ENCODE measurements at places on chromosomes 3 and 15.

GRCh38 chr3:47113669-47114365 is 50.1 kb downstream of the SETD2 start:
- peaks cover 9% of the 10 kb centered on the region for H3K36me3 ChIP-seq
- H3K4me3 ChIP-seq = no peak overlapping the region
- no peak overlapping the region for H3K27ac ChIP-seq
- H3K4me1 ChIP-seq = peaks cover 7% of the 10 kb centered on the region
- no peaks in the 10 kb centered on the region for H3K27me3 ChIP-seq
- DNase-seq = peak; percentile 0

DNA sequence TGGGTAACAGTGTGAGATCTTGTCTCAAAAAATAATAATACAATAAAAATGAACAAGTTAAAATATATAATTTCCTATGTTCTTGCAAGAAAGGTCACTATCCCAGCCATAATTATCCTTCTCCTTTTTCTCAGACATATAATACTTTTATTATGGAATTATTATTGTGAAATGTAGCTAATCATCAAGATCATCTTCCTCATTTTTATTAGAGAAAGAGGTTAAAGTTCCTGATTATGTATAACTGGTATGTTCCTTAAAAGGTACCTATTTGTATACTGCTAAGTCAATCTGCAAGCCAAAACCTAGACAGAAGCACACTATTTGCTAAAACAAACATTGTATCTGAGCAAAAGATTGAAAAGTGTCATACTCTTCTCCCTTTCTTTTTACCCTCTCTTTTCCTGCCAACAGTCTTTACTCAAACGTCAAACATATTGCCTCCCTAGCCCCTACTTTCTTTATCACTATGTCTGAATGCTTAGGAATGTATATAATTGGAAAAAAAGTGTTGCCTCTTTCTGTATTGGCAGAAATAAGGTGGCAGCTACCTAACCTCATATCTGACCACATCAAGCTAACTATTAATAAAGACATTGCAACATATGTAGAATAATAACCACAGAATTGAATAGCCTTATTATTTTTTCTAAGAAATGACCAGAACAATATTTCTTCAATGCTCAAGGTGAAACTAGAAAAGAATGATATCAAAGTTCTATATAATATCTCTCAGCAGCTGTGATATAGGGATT is 18.5 kb downstream of the SEC11A start:
- no peak overlapping the region for H3K4me3 ChIP-seq
- H3K4me1 ChIP-seq = no peaks in the 10 kb centered on the region
- no peaks in the 10 kb centered on the region for H3K27me3 ChIP-seq
- H3K36me3 ChIP-seq = no peaks in the 10 kb centered on the region

DNA sequence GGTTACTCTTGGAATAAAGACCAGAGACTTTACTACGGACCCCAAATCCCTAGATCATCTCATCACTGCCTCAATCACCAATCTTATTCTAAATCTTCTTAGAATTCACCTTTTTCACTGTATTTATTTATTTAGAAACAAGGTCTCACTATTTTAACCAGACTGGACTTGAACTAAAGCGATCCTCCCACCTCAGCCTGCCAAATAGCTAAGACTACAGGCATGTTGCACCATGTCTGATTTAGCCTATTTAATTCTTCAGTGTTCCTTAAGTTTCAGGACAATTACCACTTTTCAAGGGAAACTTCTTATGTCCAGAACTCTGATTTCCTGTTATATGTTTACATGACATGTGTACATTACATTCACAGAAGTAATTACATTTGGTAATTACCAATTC is 238.0 kb upstream of the COL8A1 start:
- no peaks in the 10 kb centered on the region for H3K27me3 ChIP-seq
- H3K36me3 ChIP-seq = no peaks in the 10 kb centered on the region
- no peak overlapping the region for H3K27ac ChIP-seq
- no peaks in the 10 kb centered on the region for H3K4me1 ChIP-seq

DNA sequence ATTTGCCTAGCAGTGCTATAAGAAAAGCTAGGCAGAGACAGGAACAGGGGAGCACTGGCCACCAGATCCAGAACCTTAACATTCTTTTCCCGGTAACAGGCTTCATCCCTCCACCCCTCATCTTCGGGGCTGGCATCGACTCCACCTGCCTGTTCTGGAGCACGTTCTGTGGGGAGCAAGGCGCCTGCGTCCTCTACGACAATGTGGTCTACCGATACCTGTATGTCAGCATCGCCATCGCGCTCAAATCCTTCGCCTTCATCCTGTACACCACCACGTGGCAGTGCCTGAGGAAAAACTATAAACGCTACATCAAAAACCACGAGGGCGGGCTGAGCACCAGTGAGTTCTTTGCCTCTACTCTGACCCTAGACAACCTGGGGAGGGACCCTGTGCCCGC is 231.0 kb upstream of the ST8SIA2 start:
- H3K4me3 ChIP-seq = no peak overlapping the region
- H3K4me1 ChIP-seq = no peaks in the 10 kb centered on the region
- H3K27me3 ChIP-seq = no peaks in the 10 kb centered on the region
- no peaks in the 10 kb centered on the region for H3K36me3 ChIP-seq
- no peak overlapping the region for H3K27ac ChIP-seq
- DNase-seq = no peak

DNA sequence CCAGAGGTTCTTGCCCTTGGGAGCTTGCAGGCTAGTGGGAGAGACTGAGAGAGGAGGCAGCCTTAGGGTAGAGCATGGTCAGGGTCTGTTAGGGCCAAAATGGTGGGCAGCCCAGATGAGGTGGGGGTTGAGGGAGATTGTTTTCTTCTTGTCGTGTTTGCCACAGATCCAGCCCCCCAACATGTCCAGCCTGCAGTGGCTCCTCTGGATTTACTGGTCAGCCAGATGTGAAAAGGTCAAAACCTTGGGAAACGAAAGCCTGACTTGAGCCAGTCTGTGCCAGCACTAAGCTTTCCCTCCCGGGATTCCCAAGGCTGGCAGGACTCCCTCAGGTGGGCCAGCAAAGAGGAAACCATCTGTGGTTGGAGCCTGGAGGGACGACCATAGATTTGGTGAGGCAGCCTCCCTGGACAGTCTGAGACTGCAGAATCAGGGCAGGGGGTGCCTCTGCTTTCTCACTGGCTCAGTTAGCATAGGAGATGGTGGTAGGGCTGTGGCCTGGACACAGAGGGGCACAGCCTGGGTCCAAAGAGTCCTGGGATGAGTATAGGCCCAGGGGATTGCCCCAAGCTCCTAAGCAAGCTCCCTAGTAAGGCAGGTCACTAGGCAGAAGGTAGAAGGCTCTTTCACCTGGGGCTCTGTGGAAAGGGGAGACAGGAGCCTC is 51.2 kb upstream of the PRR23C start:
- no peak overlapping the region for H3K27ac ChIP-seq
- no peaks in the 10 kb centered on the region for H3K36me3 ChIP-seq
- H3K4me1 ChIP-seq = no peaks in the 10 kb centered on the region
- no peak for DNase-seq
- peaks cover 4% of the 10 kb centered on the region for H3K27me3 ChIP-seq

DNA sequence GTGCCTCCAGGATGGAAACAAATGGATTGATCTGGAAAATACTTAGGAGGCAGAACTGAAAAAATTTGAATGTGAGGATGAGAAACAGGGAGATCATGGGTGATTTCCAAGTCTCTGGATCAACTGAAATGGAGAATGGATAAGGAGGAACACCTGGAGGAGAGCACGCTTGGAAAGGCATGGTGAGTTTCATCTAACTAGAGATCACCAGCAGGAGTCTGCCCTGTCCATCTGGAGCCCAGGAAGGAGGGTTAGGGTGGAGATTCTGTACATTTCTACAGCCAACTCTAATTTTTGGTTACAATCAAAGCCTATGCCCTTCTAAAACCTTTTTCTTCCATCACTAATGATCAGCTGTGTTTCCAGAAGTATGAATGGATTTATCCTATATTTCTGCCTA is 995.9 kb upstream of the CFAP20DC start:
- H3K27me3 ChIP-seq = no peaks in the 10 kb centered on the region
- no peaks in the 10 kb centered on the region for H3K4me1 ChIP-seq
- H3K27ac ChIP-seq = no peak overlapping the region
- no peak overlapping the region for H3K4me3 ChIP-seq
- no peak for DNase-seq

DNA sequence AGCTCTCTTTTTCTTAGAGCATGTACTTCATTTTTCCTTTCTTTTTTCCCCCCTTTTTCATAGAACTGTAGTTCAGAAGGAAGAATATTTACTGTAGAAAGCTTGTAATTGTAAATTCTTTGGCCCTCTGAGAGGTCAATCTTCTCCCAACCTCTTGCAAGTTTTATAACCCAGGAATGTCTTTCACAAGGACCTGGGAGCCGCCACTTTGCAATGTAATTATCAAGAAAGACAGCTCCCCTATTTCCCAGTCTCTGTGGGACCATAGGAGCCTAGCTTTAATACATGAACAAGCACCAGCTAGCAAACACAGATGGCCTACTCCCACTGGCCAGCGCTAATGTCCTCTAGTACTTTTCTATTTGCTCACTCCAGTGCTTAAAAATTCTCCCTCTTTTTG is 51.4 kb downstream of the NFKBIZ start:
- H3K4me1 ChIP-seq = no peaks in the 10 kb centered on the region
- DNase-seq = no peak

DNA sequence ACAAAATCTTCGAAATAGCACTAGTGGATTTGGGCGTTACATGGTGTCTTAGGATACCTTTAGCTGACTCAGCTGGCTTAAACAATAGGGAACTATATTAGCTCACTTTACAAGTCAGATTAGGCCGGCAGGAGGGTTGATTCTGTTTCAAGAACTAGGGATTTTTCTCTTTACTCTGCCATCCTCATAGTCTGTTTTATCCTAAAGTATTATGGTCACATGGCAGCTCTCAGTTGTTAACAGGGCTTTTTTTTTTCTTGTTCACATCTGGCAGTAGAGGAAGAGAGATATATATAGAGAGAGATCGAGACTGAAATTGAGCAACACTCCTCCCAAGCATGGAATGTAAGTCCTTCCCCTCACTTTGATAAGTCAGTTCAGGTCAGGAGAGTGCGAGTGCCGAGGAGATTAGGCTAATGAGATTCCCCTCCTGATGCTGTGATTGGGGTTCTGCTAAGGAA is 32.9 kb downstream of the CHP1 start:
- H3K4me1 ChIP-seq = peaks cover 7% of the 10 kb centered on the region
- H3K27me3 ChIP-seq = no peaks in the 10 kb centered on the region
- peak; percentile 26 for DNase-seq
- H3K27ac ChIP-seq = no peak overlapping the region

- DNase-seq = no peak
- no peaks in the 10 kb centered on the region for H3K4me1 ChIP-seq
- H3K27me3 ChIP-seq = no peaks in the 10 kb centered on the region
Observed at GRCh38 chr3:138782755-138783154, 52.0 kb downstream of the PIK3CB start.

- DNase-seq = no peak
- no peak overlapping the region for H3K4me3 ChIP-seq
- H3K4me1 ChIP-seq = no peaks in the 10 kb centered on the region
- H3K27me3 ChIP-seq = no peaks in the 10 kb centered on the region
- H3K36me3 ChIP-seq = no peaks in the 10 kb centered on the region
- H3K27ac ChIP-seq = no peak overlapping the region
Observed at GRCh38 chr15:45827275-45827674, 192.4 kb downstream of the SQOR start.

GRCh38 chr3:72257738-72258137 is 472.8 kb upstream of the PROK2 start:
- H3K4me1 ChIP-seq = no peaks in the 10 kb centered on the region
- no peaks in the 10 kb centered on the region for H3K27me3 ChIP-seq
- no peak overlapping the region for H3K27ac ChIP-seq
- H3K4me3 ChIP-seq = no peak overlapping the region

- H3K4me3 ChIP-seq = no peak overlapping the region
- H3K27ac ChIP-seq = no peak overlapping the region
- no peaks in the 10 kb centered on the region for H3K36me3 ChIP-seq
- no peaks in the 10 kb centered on the region for H3K27me3 ChIP-seq
- no peak for DNase-seq
- H3K4me1 ChIP-seq = no peaks in the 10 kb centered on the region
Observed at GRCh38 chr15:74417670-74418069, 16.1 kb downstream of the SEMA7A start.

- no peaks in the 10 kb centered on the region for H3K4me1 ChIP-seq
- no peak overlapping the region for H3K27ac ChIP-seq
- no peak overlapping the region for H3K4me3 ChIP-seq
- H3K27me3 ChIP-seq = no peaks in the 10 kb centered on the region
- no peaks in the 10 kb centered on the region for H3K36me3 ChIP-seq
- DNase-seq = no peak
Observed at GRCh38 chr15:75114796-75115195, 86.9 kb upstream of the C15orf39 start.

- no peaks in the 10 kb centered on the region for H3K36me3 ChIP-seq
- DNase-seq = no peak
- no peak overlapping the region for H3K27ac ChIP-seq
- H3K27me3 ChIP-seq = no peaks in the 10 kb centered on the region
- H3K4me3 ChIP-seq = no peak overlapping the region
- no peaks in the 10 kb centered on the region for H3K4me1 ChIP-seq
Observed at GRCh38 chr3:20742903-20743552, 557.0 kb upstream of the SGO1 start.

- no peak for DNase-seq
- no peaks in the 10 kb centered on the region for H3K4me1 ChIP-seq
- no peaks in the 10 kb centered on the region for H3K27me3 ChIP-seq
- H3K36me3 ChIP-seq = no peaks in the 10 kb centered on the region
Observed at GRCh38 chr15:55088207-55088606, 108.5 kb downstream of the RSL24D1 start.

DNA sequence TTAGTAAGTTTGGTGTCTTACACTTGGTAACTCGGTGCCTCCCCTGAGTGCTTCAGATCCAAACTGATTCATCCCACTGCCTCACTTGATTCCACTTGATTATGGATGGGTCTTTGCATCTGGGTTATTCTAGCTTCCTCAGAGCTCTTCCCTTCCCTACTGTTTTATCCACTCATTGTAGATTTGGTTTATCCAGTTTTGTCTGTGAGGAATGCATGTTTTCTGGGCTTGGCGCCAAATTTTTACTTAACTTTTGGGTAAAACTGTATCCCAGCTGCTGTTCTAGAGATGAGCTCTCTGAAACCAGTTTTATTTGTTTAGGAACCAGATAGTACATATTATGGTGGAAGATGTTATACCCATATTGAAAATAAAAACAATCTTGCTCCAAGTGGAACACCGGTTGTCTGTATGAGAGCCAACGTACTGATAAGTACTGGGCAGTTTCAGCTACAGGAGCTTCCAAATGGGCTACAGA is 20.9 kb downstream of the RAD54L2 start:
- no peaks in the 10 kb centered on the region for H3K27me3 ChIP-seq
- no peaks in the 10 kb centered on the region for H3K4me1 ChIP-seq
- H3K36me3 ChIP-seq = no peaks in the 10 kb centered on the region
- H3K4me3 ChIP-seq = no peak overlapping the region
- DNase-seq = peak; percentile 69
